ENCODE measurements at places on chromosomes 11 and 22.

- no peak for DNase-seq
Observed at GRCh38 chr11:76838678-76839068, 22.0 kb upstream of the ACER3 start.

DNA sequence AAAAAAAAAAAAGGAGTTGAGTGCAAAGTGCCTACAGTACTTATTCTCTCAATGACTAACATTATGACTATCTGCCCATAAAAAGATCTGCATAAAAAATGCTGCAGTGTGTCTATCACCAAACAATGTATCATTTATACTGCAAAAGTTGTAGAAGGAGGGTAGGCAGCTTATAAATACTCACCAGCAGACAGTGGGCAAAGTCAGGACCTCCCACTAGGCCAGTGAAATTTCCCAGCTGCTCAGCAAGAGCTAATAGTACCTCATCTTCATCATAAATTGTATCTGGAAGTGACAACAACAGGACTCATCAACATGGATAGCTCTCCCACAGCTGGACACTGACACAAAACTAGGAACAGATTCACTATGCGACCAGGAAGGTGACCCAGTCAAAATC lies 1.6 kb downstream of the PPP2R1B start:
- DNase-seq: no peak

DNA sequence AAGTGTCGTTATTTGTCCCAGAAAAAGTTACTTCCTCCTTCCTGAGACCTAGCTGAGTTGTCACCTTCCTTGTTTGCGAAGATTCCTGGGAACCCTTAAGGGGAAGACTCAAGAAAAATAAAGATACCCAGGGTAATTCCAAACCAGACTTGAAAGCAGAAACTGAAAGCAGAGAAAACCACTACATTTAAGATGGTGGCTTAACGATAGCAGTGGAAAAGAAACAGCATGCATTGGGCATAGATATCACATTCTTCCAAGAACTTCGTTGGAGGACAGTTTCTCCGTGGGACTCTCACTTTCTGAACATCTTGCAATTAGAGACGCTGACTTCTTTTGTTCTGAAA lies 89.1 kb downstream of the FAM76B start:
- no peak for DNase-seq

DNA sequence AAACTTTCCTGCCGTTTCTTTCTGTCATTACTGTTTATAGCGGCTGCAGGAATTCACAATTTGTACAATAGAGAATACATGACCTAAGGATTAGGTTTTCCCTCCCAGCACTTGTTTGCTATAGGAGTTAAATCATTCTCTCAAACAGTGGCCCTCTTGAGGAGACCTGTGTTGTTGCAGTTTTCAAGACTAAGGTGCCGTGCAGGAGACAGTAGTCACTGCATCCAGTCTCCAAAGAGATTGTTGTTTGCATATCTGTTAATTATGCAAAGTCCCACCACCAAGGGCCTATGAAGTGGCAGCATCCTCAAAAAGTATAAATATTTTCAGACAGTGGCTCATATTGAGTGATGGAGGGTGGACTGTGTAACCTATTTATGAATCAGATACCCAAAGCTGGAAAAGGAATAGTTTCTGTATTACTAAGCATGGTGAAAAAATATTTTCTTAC lies 2.3 kb downstream of the PRSS23 start:
- no peak for DNase-seq

DNA sequence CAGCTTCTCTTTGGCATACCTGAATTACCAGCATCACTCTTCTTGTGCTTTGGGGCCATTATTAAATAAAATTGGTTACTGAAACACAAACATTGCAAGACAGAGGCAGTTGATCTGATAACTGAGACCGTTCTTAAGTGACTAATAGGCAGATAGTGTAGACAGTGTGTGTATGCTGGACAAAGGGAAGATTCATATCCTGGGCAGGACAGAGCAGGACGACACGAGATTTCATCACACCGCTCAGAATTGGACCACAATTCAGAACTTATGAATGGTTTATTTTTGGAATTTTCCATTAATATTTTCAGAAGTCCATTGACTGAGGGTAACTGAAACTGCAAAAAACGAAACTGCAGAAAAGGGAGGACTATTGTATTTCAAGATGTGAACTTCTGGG lies 68.6 kb downstream of the LDLRAD3 start:
- no peak for DNase-seq

Data from stimulated activated CD4-positive, alpha-beta T cell treated with anti-CD3 and anti-CD28 coated beads, Interleukin-15, amount 100 ng/mL, for 48 hours (primary cell).